ENCODE measurements at places on chromosomes 3 and 15.

DNA sequence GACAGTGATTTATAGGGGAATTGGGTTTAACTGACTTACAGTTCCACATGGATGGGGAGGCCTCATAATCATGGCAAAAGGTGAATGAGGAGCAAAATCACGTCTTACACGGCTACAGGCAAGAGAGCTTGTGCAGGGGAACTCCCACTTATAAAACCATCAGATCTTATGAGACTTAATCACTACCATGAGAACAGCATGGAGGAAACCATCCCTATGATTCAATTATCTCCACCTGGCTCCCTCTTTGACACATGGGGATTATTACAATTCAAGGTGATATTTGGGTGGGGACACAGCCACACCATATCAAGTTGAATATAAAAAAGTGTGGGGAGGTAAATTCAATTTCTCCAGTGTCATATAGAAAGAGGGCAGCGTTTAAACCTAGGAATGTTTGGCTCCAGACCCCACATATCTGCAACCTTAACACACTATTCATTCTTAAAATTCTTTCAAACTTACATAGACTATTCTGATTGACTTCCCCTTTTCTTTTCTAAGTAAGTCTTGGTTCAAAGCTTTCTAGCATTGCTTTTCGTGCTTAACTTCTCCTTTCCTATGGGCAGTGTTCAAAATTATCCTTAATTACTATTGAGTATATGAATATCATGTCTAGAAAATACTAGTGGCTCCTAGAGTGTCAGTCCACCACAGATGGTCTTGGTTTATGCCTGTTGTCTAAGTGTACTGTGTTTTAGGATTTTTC lies 446.7 kb upstream of the GBE1 start:
- DNase-seq, result no peak

DNA sequence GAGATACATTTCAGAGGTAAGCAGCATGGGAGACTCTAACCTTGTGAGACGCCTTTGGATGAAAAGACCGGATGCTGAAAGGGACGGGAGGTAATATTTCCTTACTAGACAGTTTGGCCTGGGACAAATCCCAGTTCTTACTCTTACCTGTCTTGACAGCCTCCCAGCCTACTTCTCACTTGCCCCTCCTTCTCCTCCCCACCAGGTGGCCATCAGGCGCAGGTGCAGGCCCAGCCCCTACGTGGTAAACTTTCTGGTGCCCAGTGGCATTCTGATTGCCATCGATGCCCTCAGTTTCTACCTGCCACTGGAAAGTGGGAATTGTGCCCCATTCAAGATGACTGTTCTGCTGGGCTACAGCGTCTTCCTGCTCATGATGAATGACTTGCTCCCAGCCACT lies 6.3 kb downstream of the HTR3D start:
- DNase-seq, result no peak

GRCh38 chr3:37129871-37130270 lies 44.5 kb downstream of the LRRFIP2 start:
- no peak for DNase-seq

DNA sequence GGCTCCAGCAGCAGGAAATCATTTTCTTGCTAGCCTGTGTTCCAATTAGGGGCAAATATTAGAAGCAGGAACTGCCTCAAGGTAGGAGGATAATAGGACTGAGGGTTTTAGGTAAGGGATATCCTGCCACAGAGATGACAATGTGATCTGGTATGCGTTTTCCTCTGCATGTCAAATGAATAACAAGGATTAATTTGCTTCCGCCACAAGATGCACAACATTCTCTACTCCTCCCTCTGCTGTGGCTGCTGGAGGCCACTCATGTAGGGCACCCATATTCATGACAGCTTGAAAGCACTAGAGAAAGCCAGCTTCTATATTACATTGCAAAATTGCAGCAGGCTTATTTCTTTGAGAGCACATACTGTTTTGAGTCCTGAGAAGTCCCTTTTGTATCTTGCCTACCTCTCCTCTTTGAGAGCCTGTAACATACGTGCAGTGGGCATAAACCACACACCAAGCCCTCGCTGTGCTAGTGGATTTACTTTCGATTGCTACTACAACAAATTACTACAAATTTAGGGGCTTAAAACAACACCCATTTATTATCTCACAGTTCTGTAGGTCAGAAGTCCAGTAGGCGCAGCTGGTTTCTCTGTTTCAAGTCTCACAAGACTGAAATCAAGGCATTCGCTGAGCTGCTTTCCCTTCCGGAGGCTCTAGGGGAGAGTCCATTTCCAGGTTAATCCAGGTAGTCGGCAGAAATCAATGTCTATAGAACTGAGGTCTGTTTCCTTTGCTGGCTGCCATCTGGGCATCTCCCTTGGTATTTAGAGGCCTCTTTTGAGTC lies 5.9 kb upstream of the CD47 start:
- DNase-seq, result no peak

All from stimulated activated CD4-positive, alpha-beta T cell treated with anti-CD3 and anti-CD28 coated beads, Interleukin-2, amount 100 ng/mL, for 24 hours (primary cell).